Brain (organoid and tissue), 16 donors: ENCODE measurements at places on chromosomes 7 and 10.

DNA sequence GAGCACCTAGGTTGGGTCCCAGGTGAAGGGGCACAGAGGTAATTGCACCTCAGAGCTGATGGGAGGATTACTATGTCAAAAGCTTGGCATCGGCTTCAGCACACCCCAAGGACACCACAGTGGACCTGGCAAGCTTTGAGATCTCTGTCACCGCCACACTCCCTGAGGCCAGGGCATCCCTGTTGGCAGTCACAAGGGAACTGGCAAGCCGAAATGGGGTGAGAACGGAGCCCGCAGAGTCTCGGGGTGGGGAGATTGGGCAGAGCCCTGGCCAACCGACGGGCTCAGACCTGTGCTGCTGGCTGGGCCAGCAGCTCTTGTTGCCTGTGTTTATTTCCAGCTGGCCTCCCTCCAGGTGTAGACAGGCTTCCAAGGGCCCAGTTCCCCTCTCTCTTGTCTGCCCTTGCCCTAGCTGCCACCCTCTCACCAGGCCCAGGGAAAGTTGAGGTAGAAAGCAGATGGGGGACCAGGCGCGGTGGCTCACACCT is 2.5 kb downstream of the HSPB1 start:
- DNase-seq: peak; percentile 63

GRCh38 chr7:51126324-51126723 is 190.3 kb downstream of the COBL start:
- no peak for DNase-seq

- no peak for DNase-seq
These were observed 9.5 kb upstream of the MUC12 start for GRCh38 chr7:100959894-100960293.

DNA sequence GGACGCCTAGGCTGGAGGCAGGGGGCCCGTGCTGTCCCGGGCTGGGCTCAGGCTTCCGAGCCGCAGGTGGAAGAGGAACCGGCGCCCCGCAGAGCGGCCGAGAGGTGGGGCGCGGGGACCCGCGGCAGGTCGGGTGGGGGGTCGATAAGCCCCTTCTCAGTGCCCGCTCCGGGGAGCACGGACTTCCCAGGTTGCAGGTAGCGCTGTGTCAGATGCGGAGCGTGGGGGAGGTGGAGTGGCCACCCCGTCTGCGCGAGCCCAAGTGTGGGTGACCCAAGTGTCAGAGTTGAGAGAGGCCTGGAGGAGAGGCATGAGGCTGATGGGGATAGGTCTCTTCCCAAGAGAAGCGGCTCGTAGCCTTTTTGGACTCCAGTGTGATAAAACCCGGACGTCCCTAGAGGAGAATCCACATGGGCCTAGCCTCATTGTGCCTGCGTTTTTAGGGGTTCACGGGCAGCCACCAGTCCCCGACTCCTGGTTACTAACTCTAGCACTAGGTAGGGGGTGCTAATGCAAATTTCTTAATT is 580 bp downstream of the EEPD1 start:
- DNase-seq: no peak

DNA sequence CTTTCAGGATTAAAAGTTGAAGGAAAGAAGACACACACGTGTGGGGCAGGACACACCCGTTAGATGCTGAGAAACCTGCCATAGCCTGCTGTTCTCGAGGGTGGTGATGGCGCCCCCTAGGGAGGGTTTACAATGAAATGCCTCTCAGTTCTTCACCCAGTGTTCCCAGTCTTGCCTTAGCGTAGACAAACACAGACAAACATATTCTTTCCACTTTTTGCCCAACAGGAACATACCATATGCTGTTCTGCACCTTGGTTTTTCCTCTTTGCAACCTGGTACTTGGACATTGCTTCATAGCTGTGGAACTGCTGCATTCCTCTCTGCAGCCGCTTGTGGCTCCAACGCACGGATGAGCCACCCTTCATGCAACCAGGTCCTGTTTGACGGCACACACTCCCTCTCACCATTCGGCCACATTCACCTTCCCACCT is 23.3 kb upstream of the HSPA12A start:
- no peak for DNase-seq

- no peak for DNase-seq
These were observed 94.2 kb upstream of the NRP1 start for GRCh38 chr10:33428682-33429081.

GRCh38 chr10:15385552-15386455 is 14.7 kb upstream of the FAM171A1 start:
- DNase-seq: no peak

- DNase-seq: peak; percentile 85
These were observed 154.2 kb downstream of the ARHGAP12 start for GRCh38 chr10:31774299-31774900.

DNA sequence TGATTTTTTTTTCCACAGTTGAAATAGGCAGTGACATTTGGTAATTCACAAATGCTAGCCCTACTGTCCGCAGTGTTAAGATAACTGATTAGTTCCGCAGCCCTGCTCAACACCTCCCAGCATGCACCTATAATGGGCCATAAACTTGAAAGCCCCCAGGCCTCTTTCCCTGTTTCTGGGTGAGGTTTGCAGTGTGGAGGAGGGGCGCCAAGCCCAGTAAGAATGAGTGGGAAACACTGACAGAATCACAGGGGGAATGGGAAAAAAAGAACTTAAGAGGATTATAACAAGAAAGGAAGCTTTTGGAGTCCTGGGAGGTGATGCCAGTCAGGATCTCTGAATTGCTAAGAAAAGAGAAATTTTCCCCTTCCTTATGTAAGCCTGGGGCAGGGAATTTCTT is 39.6 kb upstream of the SP8 start:
- DNase-seq: peak; percentile 18

- DNase-seq: no peak
These were observed 177.1 kb downstream of the PRKCQ start for GRCh38 chr10:6402960-6403359.

DNA sequence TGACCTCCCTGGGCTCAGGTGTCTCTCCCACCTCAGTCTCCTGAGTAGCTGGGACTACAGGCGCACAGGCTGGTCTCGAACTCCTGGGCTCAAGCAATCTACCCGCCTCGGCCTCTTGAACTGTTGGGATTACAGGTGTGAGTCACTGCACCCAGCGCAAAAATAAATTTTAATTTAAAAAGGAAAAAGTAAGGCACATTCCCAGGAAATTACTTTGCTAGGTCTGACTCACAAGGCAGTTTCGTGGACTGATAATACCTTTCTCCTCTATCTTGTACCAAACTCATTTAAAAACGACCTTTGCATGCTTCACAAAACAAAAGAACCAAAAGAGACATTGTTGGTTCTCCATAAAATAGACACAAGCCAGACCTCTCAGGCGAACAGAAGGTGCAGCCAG is 29.7 kb downstream of the PARP12 start:
- no peak for DNase-seq

DNA sequence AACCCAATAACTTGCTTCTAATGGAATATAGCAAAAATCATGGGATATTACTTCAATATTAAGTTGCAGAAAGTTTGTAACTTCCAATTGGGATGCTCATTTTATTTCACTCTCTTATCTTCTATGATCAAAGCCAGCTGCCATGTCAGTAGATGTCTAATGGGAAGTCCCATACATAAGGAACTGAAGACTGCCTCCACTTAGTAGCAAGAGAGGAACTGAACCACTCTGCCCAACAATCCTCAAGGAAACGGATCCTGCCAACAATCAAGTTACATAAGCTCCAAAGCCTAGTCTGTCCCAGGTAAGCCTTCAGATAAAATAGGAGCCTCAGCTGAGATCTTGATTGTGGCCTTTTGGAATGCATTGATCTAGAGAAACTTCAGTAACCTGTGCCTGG is 431.5 kb upstream of the PCDH15 start:
- DNase-seq: no peak

- DNase-seq: no peak
These were observed 165.8 kb downstream of the TCERG1L start for GRCh38 chr10:131145756-131146155.

- peak; percentile 82 for DNase-seq
These were observed 75.4 kb downstream of the HDAC9 start for GRCh38 chr7:18570890-18571478.
